Stimulated activated naive B cell treated with anti-CD40 and anti-IgM and Interleukin-4, amounts not matched to agents 10 μg/mL and 1 μg/mL and 100 μg/mL, for 72 hours (primary cell): ENCODE measurements at places on chromosomes 2 and 18.

- no peak for DNase-seq
These were observed 15.2 kb downstream of the SMAD2 start for GRCh38 chr18:47915229-47915628.

DNA sequence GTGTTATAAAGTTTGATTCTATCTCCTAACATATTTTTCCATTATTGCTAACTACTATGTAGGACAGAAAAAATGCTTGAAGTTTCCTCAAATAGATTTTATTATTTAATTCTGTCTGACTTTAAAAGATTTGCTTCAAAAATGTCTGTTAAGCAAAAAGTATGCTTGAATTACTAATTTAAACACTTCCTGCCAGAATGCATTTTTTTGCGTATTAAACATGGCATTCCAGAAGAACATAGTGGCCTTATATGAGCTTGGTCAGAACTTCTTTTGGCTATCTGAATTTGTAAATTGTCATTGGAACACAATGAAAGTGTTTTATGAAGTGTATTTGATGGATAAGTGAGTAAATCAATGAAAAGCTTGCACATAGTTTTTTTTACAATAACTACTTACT is 37.8 kb downstream of the MBD5 start:
- DNase-seq = no peak

DNA sequence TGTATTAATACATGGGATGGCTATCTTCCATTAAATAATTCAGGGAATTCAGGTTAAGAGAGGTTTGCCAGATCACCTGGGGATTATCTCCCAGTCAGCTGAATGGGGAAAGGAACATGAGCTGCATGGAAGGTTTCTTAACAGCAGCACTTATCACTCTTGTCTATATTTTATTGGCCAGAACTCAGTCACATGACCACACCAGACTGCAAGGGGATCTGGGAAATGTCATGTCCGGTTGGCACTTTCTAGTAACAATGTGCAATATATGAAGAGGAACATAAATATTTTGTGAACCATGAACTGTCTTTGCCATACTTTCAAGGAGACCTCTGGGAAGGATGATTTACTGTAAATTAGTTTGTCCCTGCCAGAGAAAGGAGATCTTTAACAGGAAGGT is 599.1 kb downstream of the SLC4A3 start:
- DNase-seq = no peak

DNA sequence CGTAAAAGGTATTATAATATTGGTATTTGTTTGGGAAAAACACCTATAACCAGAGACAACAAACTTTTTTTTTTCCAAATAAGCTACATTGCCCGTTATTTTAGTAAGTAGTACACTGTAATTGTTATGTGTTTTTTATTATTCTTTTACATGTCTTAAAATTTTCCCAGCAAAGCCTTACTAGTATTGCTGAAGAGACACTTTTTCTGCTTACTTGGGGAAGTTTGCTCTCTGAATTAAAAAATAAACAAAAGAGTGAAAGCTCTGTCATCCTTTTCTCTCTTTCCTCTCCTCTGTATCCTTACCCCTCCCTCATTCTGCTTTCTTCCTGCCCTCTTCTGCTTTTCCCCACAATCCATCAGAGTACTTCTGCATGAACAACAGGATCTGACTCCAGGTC is 25.6 kb upstream of the LDLRAD4 start:
- no peak for DNase-seq

DNA sequence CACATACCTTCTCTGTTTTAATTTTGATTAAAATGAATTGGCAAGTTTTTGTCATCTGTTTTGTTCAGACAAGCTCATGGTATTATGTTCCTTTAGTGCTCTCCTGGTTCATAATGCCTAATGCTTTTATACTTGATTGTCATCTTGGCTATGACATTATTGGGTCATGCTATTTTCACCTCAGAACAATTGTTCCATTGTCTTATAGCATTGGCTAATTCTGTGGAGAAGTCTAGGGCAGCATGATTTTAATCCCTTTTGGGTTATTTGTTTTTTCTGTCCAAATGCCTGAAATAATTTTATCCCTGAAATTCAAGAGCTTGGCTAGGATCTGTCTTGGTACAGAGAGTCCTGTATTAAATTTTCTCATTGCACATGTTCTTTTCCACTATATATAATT is 83.8 kb upstream of the CCDC85A start:
- no peak for DNase-seq

DNA sequence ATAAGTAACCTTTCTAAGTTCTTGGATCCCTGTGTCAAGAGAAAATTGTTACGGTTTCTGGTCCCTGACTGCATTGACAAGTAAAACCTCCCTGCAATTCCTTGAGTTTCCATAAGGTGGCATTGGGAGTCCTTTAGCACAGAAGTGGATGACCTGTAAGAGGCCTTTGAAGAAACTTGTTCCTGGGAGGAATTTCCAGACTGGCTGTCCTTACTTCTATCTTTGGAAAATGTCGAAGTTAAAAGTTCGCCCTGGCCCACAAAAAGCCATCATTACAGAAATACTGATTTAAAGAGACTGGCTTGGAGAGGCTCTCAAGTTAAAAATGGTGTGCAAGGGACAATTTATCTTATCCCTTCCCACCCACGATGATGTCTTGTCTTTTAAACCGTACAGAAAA is 218.4 kb downstream of the CDH20 start:
- DNase-seq = no peak

GRCh38 chr2:8412586-8412985 is 269.3 kb upstream of the ID2 start:
- DNase-seq = no peak

- no peak for DNase-seq
These were observed 2.6 kb upstream of the HOXD13 start for GRCh38 chr2:176089843-176090395.

DNA sequence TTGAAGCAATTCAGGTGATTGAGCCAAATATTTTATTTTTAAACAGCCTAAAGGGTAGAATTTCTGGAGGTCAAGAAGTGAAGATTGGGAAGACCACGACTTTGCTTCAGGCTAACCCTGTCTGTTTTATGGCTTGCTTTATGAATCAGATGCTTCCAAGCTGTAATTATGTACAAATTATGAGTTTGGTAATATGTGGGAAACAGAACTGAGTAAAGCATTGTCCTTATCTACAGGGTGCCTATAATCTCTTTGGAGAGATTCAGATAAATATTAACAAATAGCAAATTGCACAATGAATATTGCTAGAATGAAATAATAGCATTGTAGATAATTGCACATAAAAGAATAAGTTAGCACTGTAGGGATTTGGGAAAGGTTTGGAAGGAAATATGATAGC is 539.4 kb upstream of the CDH2 start:
- no peak for DNase-seq

DNA sequence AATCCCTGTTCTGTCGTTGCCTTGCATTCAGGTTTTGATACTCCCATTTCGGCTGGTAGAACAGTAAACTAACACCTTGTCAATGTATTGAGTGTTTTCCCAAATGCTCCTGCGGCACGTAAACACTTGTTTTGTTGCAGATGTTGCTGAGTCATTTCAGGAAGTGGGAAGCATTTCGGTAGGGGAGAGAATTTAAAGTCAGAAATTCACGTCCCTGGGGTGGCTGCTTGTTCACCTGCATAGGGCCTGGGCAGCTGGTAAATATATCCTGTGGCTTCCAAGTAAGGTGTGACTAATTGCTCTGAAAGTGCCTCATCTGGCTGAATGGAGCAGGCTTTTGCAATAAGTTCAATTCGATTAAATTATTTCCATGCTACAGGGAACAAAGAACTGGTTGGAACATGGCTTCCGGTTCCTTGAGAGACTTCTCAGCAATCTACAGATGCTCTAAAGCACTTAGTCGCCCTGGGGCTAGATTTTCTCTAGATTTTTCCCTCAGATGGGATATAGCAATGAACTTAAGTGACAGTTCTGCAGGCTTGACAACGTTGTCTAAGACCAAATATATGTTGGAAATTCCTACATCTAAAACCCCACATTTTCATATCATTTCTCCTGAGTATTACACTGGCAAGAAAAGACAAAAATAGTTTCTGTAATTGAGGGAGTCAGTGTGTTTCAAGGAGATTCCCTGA is 5.2 kb downstream of the GALR1 start:
- DNase-seq = no peak

DNA sequence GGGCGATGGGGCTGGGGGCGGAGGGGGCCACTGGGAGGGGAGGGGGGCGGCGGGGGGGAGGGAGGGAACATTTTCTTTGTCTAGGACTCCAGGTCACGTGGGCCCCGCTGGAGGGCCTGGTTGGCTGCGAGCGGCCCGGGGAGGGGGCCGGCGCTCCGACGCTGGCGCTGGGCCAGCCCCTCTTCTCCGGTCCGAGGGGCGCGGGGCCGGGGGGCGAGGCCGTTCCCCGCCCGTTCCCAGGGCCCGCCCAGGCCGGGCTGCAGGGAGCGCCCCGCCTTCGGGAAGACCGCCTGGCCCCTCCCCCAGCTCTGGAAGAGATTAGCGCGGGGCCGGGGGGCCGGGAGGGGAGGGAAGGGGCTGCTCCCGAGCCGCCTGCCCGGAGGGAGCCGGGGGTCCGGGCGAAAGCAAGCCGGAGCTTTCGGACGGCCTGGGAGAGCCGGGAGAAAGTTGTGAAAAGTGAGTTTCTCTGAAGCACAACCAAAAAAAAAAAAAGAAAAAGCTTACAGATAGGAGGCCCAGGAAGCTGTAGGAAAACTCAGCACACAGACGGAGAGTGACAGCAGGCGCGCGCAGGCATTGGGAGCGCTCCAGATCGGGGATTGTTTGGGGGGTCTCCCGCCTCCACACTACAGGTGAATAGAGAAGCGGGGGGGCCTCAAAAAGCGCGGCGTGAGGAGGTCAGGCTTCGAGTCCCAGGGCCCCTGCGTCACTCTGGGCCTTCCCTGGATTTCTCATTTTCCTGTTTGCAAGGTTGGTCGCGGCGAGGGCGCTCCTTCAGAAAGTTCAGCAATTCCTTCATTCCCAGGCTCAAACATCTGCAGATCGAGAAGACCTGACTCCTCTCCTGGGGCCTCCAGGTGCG is 84.1 kb upstream of the POMC start:
- DNase-seq = peak; percentile 28

DNA sequence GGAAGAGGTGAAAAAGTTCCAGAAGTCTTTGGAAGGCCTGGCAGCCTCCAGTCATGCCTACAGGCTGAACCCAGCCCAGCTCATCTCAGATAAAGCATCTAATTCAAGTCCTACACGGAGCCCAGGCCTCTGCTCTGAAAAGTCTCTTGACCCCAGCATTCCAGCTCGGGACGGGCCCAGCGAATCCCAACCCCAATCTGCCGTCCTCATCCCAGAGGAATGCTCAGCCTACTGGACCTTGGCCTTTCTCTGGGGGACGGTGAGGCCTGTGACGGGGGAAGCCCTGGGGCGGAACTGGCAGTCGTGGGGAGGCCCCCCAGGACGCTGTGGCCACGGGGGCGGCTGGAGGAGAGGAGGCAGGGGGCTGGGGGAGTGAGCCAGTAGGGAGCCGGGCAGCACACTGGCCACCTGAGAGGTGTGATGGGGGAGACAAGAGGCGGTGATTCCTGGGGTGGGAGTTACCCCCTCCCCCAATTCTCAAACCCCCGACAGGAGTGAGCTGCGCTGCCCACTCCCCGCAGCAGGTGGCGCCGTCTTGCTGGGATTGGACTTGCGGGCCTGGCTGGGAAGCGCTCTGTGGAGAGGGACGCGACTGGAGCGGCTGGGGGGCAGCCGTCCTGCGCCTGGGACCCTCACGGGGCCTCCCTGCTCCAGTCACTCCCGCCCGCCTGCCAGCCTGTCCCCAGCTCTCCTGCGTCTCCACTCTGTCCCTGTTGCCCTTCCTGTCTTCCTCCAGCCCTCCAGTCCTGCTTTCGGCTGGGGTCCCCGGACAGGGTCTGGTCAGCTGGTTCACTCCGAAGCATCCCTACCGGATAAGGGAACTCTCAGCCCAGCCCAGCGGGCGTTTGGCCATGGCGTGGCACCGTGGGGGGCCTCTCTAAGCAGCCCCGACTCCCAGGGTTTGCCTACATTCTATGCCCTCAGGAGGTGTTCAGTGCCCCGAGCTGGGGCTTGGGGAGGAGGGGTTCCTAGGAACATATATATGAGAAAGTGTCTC is 182.6 kb upstream of the HAAO start:
- DNase-seq = no peak

- no peak for DNase-seq
These were observed 2.5 kb upstream of the HS6ST1 start for GRCh38 chr2:128320906-128321771.

DNA sequence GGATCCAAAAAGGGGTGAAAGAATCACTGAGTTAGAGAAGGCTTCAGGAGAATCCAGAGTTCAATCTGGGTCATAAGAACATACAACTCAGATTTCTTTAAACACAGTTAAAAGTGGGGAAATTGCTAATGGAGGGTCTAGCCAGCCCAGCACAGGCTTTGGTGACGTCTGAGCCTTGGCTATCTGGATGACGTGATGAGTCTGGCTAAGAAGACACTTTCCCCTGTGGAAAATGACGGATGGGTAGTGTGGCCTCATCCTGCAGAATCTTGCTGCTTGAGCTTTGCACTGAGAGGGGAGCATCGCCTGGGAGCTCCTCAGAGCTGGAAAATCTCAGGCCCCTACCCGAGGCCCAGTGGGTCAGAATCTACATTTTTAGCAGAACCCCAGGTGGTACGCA is 19.2 kb downstream of the EDAR start:
- no peak for DNase-seq

DNA sequence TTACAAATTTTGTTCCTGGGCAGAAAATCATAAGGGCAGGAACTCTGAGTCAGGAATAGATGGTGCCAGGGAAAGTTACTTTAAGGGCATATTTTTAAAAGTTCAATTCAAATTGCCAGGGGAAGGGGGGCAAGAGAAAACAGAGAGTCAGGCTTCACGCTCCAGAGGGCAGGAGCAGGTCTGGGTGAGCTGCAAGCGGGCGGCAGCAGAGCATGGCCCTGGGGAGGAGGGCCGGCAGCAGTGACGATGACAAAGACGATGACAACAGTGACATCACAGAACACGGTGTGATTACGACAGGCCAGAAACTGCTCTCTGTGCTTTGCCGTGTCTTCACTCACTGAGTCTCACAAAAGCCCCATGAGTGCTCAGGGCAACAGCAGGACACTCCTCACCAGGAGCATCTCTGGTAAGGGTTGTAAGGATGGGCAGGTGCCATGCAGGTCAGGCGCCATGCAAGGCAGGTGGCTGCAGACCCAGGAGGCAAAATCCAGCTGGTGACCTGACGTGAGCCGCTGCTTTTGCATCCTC is 23.3 kb downstream of the CHST10 start:
- DNase-seq = peak; percentile 47

DNA sequence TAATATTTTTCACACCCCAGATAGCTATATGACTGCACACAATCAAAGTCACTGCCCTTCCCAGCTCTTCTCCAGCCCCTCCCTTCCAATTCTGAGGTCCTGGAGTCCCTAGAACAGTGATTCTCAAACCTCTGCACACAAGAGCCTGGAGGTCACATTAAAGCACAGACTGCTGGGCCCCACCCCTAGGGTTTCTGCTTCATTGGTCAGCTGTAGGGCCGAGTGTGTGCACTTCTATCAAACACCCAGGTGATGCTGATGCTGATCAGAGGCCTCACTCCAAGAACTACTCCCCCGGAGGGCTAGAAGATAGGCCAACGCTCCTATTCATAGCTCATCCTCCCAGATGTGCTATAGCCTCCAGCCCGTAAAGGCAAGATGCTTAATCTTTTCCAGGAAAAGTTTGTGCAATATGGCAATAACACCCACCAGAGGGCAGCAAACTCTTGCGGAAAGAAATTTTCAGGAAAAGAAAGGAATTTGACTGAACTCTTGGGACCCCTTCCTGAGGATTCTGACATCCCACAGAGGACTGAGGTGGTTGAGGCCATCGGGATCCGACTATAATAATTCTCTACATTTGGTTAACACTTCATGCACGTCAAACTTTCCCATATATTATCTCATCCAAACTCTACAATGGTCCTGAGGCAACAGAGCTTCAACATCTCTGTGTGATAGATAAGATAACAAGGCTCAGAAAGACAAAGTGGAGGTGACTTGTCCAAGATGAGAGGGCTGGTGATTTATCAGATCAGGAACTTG is 194.2 kb upstream of the PKDCC start:
- DNase-seq = no peak

- no peak for DNase-seq
These were observed at the start of gene GALNT1 for GRCh38 chr18:35581546-35581897. TSS of gene GALNT1 (plus strand) at chr18:35581740. CDS start at chr18:35654663, 72,923 bp downstream.
